ENCODE measurements at places on chromosomes 1 and 21.

GRCh38 chr21:39350094-39351005, 1.5 kb upstream of the HMGN1 start:
- DNase-seq: peak; percentile 22

DNA sequence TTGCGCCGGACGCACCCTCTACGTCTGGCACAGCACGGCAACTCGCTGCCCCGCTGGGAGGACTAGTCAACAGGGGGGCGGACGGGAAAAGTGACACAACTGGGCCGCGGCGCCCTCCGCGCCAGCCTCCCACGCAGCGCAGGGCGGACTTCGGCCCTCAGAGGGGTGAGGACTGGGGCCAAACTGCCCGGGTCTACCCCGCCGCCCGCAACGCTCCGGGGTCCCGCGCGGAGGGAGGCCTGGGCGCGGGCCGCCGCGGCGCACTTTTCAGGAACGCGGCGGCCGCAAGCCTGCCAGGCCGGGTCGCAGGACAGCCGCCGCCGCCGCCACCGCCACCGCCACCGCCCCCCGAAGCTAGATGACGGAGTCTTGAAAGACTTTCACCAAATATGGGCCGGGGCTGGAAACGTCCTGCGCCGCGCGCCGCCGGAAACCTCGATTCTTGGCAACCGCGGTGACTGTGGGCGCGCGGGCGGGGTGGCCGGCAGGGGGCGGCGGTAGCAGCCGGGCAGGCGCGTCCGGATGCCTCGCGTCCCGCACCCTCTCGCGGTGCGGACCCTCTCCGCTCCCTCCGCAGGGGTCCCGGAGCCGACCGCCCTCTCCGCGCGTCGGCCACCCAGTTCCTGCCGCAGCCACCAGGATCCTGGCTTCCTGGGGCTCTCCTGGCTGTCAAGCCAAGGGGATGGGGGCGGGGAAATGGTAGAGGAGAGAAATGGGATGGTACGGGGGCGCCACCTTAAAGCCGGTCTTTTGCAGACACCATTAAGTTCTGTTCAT, 3.7 kb upstream of the CCN1 start:
- DNase-seq: peak; percentile 74

GRCh38 chr1:220789532-220790147, 2.9 kb downstream of the MTARC1 start:
- no peak for DNase-seq

DNA sequence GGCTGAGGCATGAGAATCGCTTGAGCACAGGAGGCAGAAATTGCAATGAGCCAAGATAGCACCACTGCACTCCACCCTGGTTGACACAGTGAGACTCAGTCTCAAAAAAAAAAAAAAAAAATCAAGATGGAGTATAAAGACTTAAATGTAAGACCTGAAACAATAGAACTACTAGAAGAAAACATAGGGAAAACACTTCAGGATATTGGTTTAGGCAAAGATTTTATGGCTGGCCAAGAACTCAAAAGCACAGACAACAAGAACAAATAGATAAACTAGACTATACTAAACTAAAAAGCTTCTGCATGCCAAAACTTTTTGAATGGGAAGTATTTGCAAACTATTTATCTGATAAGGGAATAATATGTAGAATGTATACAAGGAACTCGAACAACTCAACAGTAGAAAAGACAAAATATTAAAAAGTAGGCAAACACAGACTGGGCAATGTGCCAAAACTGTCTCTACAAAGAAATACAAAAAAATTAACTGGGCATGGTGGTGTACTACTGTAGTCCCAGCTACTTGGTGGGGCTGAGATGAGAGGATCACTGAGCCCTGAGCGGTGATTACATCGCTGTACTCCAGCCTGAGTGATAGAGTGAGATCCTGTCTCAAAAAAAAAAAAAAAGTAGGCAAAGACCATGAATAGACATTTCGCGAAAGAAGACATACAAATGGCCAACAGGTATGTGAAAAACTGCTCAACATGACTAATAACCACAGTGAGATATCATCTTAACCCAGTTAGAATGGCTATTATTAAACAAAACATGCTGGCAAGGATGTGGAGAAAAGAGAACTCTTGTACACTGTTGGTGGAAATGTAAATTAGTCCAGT, 25.3 kb downstream of the DTL start:
- DNase-seq: no peak

DNA sequence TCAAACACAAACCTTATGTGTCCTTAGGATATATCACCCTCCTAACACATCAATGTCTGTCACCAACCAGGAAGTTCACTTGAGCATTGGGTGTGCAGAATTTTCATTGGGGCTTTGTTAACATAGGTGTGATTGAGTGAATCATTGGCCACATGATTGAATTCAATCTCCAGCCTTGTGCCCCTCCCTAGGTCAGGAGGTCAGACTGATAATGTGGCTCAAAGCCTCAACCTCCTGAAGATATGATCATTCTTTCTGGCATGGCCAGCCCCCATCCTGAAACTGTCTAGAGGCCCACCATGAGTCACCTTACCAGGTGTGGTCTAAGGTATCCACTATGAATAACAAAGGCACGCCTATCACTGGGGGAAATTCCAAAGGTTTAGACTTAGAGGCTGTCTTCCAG, 90.1 kb downstream of the PKN2 start:
- DNase-seq: peak; percentile 86

GRCh38 chr21:26759731-26760130, 85.5 kb downstream of the ADAMTS1 start:
- no peak for DNase-seq

DNA sequence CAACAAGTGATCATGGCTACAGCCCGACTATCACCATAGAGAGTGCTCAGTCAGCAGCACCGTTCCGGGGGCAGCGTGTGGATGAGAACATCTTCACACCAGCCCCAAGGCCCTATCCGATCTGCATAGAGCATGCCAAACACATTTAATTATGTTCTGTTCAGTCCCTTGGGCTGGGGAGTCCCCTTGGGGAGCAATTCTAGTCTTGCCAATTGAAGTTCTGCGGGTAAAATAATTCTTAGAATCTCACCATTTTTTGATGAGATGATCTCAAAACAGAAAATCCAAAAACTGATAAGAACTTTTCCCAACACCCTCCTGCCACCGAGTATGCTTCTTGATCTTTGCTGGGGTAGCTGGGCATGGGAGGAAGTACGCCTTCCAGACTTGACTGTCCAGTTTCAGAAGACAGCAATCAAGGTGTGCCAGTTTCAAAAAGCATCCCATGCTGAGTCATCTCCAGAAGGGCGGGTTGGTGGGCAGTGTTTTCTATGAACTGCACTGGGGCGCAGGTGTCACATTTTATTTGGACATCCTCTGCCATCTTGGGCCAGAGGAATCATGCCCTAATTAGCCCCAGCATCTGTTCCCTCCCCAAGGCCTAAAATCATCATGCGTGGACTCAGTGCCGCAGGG, 20.8 kb upstream of the PTPRF start:
- peak; percentile 58 for DNase-seq

DNA sequence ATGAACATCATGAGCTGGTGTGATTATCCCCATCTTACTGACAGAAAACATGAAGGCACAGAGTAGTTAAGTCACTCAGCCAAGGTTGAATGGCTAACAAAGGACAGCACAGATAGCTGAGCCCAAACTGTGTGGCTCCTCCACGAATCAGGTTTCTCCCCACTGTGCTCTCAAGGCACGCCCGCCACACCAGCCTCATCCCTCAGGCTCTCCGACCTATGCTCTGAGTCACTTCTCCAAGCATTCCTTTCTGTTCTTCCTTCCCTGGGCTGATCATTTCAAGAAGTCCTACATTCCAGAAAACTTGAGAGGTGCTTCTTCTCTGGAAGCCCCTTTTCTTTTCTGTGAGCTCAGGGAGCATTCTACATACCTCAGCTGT, 25.3 kb upstream of the SDC3 start:
- DNase-seq: no peak

- DNase-seq: no peak
Observed at GRCh38 chr1:89337903-89338302, 26.0 kb upstream of the GBP6 start.

DNA sequence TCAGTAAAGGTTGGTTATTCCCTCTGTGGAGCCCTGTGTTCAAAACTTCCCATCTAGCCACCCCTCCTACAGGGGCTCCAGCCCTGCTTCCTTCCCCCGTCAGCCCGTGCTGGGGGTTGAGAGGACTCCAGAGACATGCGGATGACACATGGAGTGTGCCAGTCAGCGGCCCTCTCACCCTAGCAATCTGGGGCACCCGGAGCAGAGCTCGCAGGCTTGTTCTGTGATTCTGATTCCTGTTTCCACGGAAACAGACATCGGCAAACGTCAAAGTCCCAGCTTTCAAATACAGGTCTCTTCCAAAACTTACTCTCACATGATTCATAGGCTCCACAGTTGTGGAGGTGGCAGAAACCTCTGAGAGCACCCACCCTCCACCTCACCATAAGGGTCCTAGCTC, 9.8 kb upstream of the SSBP3 start:
- no peak for DNase-seq

DNA sequence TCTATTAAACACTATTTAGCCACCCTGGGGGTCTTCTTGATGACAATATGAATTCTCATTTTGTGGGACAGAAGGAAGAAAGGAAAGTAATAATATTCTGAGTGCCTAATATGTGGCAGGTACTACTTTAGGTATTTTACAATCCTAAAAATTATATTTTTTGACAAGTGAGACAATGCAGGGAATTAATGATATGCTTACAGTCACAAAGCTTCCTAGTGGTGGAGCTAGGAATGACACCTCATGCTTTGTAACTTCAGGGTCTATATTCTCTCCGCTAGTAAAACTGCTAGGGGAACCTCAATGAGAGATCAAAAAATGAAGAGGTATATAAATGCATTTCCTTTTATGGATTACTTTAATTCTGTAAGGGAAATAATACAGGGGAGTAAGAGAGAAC, 44.3 kb downstream of the TPR start:
- DNase-seq: no peak

DNA sequence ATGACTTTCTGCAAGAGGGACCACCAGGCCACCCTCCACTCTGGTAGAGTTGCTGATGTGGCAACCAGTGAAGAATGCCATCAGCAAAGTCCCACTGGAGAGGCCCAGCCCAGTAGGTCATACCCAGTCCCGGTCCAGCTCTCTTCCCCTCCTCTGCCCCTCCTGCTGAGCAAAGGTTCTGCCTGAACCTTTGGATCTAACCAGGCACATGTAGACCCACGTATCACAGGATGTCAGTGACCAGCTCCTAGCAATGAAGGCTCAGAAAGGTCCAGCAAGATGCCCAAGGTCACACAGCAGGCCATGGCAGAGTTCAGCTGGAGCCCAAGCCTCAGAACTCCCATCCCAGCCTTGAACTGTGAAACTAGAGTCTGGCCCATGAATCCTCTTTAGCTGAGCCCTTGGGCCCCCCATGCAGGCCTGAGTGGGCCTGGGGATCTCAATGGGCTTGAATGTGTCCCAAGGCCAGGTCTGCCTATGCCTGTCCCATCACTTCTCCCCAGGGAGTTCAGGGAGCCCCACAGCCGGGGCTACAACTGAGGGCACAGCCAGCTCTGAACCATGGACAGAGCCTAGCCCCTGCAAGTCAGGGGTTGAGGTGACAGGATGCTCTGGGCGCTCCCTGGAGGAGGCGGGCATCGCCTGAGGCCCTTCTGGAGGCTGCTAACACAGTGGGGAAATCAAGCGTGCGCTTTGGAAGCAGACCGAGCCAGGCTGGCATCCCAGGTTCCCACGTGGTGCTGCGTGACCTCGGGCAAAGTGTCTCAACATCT, 21.4 kb upstream of the PADI1 start:
- no peak for DNase-seq

GRCh38 chr1:182069028-182069466, 7.5 kb upstream of the ZNF648 start:
- peak; percentile 67 for DNase-seq

DNA sequence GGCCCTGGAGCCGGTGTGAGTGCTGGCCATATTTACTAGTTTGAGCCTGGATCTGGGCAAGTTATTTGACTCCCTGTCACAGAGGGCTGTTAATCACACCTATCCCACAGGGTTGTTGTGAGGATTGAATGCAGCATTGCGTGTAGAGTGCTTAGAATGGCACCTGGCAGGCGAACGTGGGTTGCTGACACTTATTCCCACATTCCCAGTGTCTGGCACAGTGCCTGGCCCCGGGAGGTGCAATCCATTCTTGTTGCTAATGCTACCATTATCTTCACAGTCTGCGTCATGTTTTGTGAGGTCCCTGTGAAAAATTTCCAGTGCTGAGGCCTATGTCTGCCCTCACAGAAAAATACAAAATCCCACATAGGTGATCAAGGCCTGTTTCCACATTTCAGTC, 66.1 kb downstream of the CD2 start:
- DNase-seq: no peak

DNA sequence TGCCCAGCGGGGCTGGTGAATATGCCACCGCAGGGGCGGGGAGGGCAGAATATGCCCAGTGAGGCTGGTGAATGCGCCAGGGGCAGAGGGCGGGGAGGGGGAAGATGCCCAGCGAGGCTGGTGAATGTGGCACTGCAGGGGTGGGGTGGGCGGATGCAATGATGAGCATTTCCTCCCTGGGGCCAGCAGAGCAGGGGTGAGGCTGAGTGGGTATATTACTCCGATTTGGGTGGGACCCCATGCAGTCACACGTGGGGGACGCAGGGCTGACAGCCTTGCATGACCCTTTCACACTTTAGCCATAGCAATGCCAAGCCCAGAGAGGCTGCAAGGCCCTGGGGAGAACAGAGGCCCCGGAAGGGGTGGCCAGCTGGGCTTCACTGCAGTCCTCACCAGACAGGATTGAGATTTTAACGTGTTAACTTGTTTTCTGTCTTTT, 9.3 kb upstream of the SLX9 start:
- DNase-seq: peak; percentile 45

- DNase-seq: no peak
Observed at GRCh38 chr1:180962178-180962577, 49.5 kb downstream of the KIAA1614 start.

- no peak for DNase-seq
Observed at GRCh38 chr1:10617931-10618885, 143.5 kb downstream of the PEX14 start.

DNA sequence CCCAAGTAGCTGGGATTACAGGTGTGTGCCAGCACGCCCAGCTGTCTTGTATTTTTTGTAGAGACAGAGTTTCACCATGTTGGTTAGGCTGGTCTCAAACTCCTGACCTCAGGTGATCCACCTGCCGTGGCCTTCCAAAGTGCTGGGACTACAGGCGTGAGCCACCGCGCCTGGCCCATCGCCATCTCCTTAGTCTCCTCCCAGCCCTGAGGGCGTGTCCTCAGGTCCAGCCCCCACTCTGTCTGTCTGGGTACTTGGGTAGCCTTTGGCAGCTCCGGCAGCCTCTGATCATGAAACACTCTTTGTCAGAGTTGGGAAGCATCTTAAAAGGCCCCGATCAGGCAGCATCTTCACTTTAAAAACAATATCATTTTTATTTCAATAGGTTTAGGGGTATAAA, 90.3 kb upstream of the DISP3 start:
- no peak for DNase-seq

- no peak for DNase-seq
Observed at GRCh38 chr1:30329263-30329753, 394.1 kb downstream of the MATN1 start.
